Heart right ventricle (tissue), 16 donors: ENCODE measurements at places on chromosomes 1 and 21. TPM values are rescaled to one million over a fixed set of nuclear protein-coding genes. Genes with fewer than 3 reads are reported as not detected.

- H3K4me3 ChIP-seq: no peak overlapping the region
- DNase-seq: no peak
- no peak overlapping the region for H3K27ac ChIP-seq
- peaks cover 4% of the 10 kb centered on the region for H3K4me1 ChIP-seq
Measured at GRCh38 chr1:64532646-64533045, 62.7 kb downstream of the CACHD1 start.

CHIT1 gene
- 0.81 TPM for total RNA-seq

DNA sequence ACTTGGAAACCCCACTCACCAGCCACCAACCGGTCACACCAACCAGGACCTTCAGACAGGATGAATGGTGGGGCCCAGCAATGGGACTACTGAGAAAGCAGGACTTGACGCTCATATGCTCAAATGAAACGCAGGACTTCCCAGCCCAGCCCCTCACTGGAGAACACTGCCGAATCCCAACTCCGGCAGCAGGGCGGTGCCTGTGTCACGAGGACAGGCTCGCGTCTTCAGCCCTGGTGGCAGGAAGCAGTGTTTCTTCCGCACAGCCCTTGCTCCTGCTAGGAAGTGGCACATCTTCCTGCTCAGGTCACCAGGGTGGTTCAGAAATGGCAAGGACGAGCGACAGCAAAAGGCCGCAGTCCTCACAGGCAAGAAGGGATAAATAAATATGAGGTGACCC is 38.9 kb downstream of the CD58 start:
- H3K36me3 ChIP-seq: no peaks in the 10 kb centered on the region
- no peak for DNase-seq
- H3K4me3 ChIP-seq: no peak overlapping the region
- H3K27me3 ChIP-seq: no peaks in the 10 kb centered on the region

GRCh38 chr1:226772446-226773139 is 33.5 kb upstream of the ITPKB start:
- no peak overlapping the region for H3K4me3 ChIP-seq
- DNase-seq: no peak
- no peaks in the 10 kb centered on the region for H3K36me3 ChIP-seq
- H3K27me3 ChIP-seq: no peaks in the 10 kb centered on the region

- no peaks in the 10 kb centered on the region for H3K4me1 ChIP-seq
- no peak for DNase-seq
- H3K36me3 ChIP-seq: no peaks in the 10 kb centered on the region
- H3K27ac ChIP-seq: no peak overlapping the region
- H3K27me3 ChIP-seq: no peaks in the 10 kb centered on the region
- no peak overlapping the region for H3K4me3 ChIP-seq
Measured at GRCh38 chr1:108124622-108125311, 75.4 kb downstream of the SLC25A24 start.

OXCT2 gene
- total RNA-seq: 2.5 TPM

- H3K4me3 ChIP-seq: peak overlapping the region; percentile 82
- peaks cover 21% of the 10 kb centered on the region for H3K4me1 ChIP-seq
- peak overlapping the region; percentile 89 for H3K27ac ChIP-seq
- no peaks in the 10 kb centered on the region for H3K27me3 ChIP-seq
- H3K36me3 ChIP-seq: no peaks in the 10 kb centered on the region
Measured at GRCh38 chr1:220527279-220527907, 543 bp upstream of the MARK1 start.

DNA sequence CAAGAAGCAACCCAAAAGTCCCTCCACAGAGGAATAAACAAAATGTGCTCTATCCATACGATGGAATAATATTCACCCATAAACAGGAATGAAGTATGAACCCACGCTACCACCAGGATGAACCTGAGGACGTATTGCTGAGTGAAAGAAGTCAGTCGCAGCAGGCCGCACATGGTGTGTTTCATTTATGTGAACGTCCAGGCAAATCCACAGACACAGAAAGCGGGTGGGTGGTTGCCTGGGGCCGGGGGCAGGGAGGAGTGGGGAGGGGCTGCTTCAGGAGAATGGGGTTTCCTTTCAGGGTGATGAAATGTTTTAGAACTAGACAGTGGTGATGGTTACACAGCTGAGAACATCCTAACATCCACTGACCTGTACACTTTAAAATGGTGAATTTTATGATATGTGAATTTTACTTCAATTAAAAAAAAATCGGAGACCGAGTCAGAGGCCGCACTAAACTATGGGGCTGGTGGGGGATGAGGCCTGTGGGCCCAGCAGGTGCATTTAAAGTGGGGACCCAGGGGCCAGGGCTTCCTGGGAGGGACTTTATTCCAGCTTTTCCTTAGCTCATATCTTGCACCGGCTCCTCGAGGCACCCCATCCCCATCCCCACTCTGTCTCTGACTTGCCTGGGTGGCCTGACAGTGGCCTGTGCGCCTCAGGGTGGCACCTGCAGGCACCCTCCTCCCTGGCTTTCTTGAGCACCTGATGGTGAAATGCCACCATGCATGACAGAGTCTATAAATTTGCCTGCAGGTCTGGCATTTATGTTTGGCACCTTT is 392.6 kb upstream of the VAMP3 start:
- H3K4me3 ChIP-seq: no peak overlapping the region
- no peaks in the 10 kb centered on the region for H3K36me3 ChIP-seq
- no peak overlapping the region for H3K27ac ChIP-seq
- peaks cover 7% of the 10 kb centered on the region for H3K4me1 ChIP-seq

DNA sequence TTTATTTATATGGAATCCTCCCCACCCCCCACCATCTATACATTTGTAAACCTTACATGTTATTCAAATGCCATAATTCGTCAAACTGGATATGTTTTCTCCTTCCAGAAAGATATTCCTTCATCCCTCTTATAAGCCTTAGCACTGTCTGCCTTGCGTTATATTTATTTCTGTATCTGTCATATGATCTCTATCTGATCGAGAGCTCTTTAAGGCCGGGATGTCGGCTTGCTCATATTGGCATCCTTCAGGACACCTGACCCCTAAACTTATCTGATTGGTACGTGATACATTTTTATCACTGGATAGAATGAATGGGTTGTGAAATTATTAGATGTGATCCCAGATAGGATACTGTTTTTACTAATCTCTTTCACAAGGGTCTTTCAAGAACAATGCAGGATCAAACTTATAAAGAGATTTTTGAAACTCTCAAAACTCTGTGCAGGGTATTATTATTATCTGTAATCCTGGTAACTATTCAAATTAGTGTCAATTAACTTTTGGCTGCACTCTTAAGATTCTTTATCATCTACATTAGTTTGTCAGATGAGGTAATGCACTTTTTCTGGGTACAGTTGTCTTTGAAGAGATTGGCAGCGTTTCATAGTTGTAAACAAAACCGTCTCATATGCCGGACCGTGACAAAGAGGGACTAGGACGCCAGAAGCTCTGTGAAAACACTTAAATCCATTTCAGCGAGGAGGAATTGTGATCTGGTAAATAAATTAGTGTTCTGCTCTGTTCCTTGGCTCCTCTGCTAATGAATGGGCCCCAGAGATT is 152.0 kb downstream of the KIF26B start:
- DNase-seq: no peak
- no peaks in the 10 kb centered on the region for H3K36me3 ChIP-seq
- peaks cover 7% of the 10 kb centered on the region for H3K4me1 ChIP-seq
- no peak overlapping the region for H3K4me3 ChIP-seq
- H3K27ac ChIP-seq: no peak overlapping the region

OR2AK2 gene
- not detected for total RNA-seq

GRCh38 chr1:179205284-179205683 is 24.2 kb downstream of the ABL2 start:
- H3K27me3 ChIP-seq: no peaks in the 10 kb centered on the region
- H3K27ac ChIP-seq: no peak overlapping the region

DNA sequence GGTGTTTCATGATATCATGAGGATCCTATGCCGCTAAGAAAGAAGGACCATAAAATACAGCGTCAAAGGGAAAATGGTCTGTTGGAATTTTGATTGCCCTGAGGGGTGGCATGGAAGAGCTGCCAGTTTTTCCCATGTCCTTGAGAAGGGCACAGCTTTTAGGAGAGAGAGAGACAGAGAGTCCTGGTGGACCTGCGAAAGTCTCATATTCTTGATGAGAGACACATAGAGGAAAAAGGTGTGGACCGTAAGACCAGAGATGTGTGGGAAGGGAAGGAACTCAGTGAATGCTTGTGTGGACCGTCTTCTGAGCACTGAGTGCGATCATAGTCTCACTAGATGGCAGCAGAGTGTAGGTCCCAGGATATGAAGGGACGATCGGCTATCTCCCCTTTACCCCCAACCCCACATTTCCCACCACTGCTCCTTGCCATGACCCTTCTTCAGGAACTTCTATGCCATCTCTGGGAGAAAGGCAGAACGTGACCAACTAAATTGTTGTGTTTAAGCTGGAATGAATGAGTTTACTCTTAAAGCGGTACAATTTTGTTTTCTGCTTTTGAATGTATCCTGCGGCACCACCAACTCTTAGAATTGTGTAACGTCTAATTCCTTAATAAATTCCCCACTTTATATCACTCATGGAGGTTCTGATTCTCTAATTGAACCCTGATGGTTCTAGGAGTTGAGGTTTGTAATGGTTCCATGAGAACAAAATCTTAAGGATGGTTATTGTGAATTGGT is 117.7 kb downstream of the CTH start:
- H3K27me3 ChIP-seq: peaks cover 6% of the 10 kb centered on the region
- H3K4me1 ChIP-seq: no peaks in the 10 kb centered on the region
- no peak overlapping the region for H3K4me3 ChIP-seq
- no peak overlapping the region for H3K27ac ChIP-seq
- DNase-seq: no peak
- no peaks in the 10 kb centered on the region for H3K36me3 ChIP-seq

LRRC38 gene
- 0.26 TPM for total RNA-seq

DNA sequence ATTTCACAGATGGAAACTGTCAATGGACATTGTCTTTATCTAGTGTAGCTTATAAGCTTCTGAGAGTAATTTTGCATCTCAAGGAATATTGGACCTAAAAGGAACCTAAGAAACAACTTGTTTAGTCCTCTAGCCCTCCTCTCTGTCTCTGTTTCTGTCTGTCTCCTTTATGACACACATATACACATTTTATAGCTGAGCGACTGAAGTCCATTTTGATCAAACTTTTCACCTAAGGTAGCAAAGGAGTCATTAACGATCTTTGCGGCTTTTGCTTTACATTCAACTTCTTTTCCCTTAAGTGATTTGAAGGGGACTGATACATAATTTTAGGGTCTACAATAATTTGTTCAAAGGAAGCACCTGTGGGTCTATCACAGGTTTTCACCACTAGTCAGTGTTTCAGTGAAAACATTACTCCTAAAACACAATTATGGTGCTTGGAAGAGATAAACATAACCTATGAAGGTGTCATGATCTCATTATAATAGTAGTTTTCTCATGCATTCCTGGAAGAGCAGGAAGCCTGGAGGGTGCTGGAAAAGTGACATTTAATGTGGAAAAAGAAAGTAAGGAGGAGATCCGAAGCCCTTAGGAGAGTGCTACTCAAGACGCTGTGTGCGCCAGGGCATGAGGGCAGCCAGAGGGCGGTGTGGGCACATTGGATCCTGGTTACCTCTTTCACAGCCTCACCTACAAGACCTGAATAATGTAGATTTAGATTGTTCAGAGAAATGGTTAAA is 248.6 kb downstream of the DNM3 start:
- peak; percentile 28 for DNase-seq
- no peak overlapping the region for H3K27ac ChIP-seq
- H3K4me1 ChIP-seq: no peaks in the 10 kb centered on the region
- no peaks in the 10 kb centered on the region for H3K36me3 ChIP-seq
- no peak overlapping the region for H3K4me3 ChIP-seq
- no peaks in the 10 kb centered on the region for H3K27me3 ChIP-seq

GRCh38 chr1:207841293-207841692 is 69.6 kb downstream of the CD34 start:
- no peak for DNase-seq
- no peaks in the 10 kb centered on the region for H3K36me3 ChIP-seq
- no peak overlapping the region for H3K4me3 ChIP-seq
- H3K27ac ChIP-seq: no peak overlapping the region
- peaks cover 76% of the 10 kb centered on the region for H3K4me1 ChIP-seq
- H3K27me3 ChIP-seq: no peaks in the 10 kb centered on the region

GRCh38 chr1:36076979-36077573 is 6.8 kb upstream of the TEKT2 start:
- no peak overlapping the region for H3K4me3 ChIP-seq
- DNase-seq: no peak
- no peaks in the 10 kb centered on the region for H3K4me1 ChIP-seq
- no peaks in the 10 kb centered on the region for H3K27me3 ChIP-seq
- no peak overlapping the region for H3K27ac ChIP-seq

MYOG gene
- total RNA-seq: not detected

- no peaks in the 10 kb centered on the region for H3K36me3 ChIP-seq
- peaks cover 7% of the 10 kb centered on the region for H3K4me1 ChIP-seq
- no peak for DNase-seq
Measured at GRCh38 chr1:6928106-6928885, 143.0 kb downstream of the CAMTA1 start.
